Endothelial cell (in vitro differentiated cells): ENCODE measurements at places on chromosomes 1 and 21.

DNA sequence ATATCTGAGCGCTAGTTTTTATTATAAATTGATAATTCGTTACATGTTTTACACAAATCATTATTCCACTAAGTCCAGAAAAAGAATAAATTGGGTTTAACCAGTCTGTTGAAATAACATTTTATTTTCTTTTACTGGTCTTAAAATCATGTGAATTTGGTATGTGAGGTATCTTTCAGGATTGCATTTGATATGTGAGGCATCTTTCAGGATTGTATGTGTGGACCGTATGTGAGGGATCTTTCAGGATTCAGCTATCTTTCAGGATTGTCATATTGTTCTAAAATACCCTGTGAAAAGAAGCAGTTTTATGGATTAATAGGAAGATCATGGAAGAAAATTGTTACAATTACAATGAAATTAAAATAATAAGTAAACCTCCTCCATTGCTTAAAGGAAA is 42.9 kb downstream of the USP25 start:
- DNase-seq: no peak

- DNase-seq: no peak
These were observed 35.1 kb downstream of the TMEM51 start for GRCh38 chr1:15188678-15189077.

- DNase-seq: no peak
These were observed 14.9 kb downstream of the FAAH start for GRCh38 chr1:46409063-46409372.

DNA sequence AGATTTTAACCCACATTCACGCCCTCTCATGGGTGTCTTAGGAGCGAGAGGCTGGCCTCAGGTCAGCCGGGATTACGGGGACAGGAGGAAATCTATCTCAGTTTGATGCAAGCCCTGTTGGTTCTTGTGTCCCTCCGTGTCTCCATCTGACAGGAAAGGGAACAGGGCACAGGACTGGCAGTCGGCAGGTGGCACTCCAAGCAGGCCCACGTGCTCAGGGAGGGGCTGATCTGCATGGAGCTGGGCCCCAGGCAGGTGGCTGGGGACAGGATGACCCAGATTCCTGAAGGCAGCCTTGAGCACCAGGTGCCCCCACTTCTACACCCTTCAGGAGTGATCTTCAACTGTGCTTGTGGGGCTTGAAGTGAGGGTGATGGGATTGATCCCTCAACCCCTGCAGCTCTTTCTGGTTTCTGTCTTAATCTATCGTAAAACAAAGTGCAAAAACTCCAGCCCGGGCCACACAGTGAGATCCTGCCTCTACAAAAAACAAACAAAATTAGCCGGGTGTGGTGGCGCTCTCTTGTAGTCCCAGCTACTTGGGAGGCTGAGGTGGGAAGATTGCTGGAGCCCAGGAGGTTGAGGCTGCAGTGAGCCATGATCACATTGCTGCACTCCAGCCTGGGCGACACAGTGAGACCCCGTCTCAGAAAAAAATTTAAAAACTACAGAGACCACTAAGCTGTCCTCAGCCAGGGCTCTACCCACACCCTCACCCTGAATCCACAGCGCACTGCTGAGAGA is 8.3 kb downstream of the PLEKHG5 start:
- DNase-seq: no peak

- no peak for DNase-seq
These were observed 8.9 kb upstream of the RAB3GAP2 start for GRCh38 chr1:220281159-220281574.

GRCh38 chr1:35085421-35085820 is 6.2 kb downstream of the ZMYM1 start:
- no peak for DNase-seq

GRCh38 chr1:205293350-205294074 is 28.0 kb downstream of the NUAK2 start:
- no peak for DNase-seq

DNA sequence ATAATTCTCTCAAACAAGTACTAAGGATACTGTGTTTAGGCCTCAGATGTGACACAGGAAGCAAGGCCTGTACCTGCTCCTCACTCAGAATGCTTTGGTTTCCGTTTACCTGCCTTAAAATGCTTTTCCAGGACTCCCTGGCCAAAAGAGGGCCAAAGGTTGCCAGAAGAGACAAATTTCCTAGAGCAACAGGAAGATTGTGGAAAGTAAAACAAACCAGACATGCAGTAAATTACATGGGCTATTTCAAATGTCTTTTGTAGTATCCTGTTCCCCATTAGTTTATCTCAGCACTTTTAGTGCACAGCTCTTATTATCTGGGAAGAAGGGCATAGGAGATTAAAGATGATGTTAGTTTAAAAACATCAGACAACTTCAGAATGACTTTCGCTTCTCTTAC is 280.0 kb downstream of the NFIA start:
- DNase-seq: no peak

DNA sequence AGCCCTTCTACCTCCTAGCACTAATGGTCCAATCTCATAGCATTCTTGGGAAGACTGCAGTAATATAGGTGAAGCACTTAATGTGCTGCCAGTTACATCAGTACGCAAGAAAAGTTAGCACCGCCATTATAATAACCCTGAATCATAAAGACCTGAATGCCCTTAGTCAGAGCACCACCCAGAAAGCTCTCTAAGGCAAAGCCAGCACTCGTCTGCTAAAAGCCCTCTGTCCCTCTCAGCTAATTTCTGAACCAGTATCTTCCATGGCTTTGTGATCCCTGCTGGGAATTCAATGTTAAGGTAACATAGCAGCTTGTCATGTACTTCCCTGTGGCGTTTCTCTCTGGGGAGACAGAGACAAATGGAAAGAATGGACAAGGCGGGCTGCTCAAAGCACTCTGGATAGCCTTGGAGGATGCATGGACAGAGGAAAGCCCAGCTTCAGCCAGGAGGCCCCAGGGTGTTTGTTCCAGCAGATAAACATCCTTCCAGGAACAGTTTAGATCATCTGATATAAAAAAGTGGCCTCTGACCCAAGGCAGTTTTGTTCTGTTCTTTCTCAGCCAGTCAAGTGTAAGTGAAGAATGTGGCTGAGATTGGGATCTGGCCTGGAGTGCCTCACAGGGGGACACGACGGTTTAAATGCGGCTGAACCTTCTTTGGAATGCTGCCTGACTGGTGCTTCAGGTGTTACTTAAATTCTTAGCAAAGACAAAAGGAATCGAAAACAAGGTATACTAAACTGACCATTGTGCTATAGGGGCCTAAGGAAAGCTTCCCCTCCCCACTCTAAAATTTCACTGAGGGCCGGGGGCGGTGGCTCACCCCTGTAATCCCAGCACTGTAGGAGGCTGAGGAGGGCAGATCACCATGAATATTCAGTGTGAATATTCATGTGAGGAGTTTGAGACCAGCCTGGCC is 58.1 kb upstream of the VTCN1 start:
- no peak for DNase-seq

- DNase-seq: no peak
These were observed 18.3 kb upstream of the ALPL start for GRCh38 chr1:21490774-21491487.

DNA sequence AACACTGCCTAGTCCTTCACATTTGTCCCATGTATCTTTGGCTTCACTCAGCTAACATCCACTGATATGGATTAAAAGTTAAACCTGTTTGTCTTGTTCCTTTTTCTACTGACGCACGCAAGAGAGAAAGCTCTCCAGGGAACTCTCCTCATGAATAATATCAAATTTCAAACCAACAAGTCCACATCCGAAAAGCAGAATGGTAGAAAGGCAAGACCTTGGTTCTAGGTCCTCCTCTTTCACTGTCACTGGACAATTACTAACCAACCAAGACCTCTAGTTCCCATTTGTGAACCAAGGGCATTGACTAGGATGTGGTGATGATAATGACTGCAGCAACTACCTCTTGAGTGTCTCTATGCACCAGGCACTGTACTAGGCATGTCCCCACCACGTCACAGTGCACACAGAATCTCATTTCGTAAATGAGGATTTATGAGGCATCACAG is 8.4 kb downstream of the PLPP3 start:
- no peak for DNase-seq

- no peak for DNase-seq
These were observed 76.4 kb downstream of the UBE4B start for GRCh38 chr1:10108948-10109708.

GRCh38 chr1:213687832-213688231 is 299.9 kb upstream of the PROX1 start:
- DNase-seq: no peak

DNA sequence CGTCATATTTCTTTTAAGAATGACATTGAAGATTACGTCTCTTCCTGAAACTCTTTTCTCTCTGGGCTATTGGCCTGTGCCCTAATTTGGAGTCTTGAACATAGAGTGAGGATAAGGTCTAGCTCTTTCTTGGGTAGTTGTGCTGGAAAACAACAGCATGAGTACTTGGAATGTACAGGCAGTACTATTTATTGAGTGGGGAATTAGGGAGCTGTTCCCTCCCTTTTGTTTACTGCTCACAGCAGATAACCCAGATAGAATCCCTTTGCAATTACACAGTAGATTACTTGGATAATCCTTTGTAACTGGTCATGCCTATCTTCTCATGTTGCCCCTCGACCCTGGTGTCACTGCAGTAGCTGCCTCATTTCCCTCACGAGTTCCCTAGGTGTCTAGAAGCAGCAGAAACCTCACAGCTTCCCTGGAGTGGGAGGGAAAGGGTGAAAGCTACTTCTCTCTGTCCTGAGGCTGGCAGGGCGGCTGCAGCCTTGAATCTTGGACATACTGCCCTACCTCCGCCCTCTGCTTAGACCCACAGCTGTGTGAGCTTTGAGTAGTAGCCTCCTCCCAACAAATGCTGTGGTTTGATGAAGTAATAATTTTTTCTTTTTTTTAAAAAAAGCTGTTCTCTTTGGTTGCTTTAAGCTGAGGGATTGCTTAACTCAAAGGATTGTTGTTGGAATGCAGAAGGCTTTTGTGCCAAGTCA is 70.6 kb downstream of the FGGY start:
- no peak for DNase-seq

- no peak for DNase-seq
These were observed 122.5 kb upstream of the NCAM2 start for GRCh38 chr21:20875742-20876141.

- DNase-seq: no peak
These were observed 10.6 kb downstream of the CBR1 start for GRCh38 chr21:36080386-36080785.
